ENCODE measurements at places on chromosomes 5 and 9.

DNA sequence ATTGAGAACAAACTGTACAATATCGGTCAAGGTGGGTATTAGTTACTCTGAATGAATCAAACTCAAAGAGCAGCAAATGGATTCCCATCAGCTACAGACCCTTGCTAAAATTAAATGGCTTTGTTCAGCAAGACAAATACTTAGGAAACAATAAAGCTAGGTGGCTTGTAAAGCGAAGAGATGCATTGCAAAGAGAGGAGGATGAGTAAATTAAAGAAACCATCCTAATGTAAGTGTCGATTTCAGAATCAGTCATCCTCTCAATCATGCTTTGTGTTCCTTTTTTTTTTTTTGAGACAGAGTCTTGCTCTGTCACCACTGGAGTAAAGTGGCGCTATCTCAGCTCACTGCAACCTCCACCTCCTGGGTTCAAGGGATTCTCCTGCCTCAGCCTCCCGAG lies 359.2 kb upstream of the ZNF462 start:
- DNase-seq, result no peak

DNA sequence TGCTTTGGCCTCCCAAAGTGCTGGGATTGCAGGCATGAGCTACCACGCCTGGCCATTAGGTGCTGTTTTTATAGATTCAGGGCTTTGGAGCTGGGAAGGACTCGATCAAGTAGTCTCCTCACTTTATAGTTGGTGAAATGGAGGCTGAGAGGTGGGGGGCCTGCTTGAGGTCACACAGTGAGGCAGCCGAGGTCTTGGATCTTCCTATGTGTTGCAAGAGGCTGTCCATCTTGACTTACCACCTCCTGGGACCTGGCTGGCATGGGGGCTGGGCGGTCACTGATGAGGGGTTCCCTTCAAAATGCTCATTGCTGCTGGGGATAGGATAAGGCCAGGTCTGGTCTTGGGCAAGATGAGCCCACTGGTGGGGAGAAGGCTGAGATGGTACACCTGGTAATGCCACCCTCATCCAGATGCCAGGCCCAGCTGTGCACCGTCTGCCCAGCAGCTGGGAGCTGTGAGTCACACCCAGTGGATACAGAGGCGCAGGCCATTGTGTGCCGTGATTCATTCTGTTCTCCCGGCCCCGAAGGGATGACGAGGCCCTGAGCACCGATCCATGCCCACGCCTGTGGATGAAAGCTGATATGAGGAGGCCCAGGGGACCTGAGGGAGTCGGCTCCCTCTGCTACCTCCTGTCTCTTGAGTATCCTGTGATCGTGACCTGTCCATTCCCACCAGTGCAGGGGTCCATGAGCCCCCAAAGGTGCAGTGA lies 10.5 kb upstream of the NDST1 start:
- DNase-seq, result peak; percentile 32

DNA sequence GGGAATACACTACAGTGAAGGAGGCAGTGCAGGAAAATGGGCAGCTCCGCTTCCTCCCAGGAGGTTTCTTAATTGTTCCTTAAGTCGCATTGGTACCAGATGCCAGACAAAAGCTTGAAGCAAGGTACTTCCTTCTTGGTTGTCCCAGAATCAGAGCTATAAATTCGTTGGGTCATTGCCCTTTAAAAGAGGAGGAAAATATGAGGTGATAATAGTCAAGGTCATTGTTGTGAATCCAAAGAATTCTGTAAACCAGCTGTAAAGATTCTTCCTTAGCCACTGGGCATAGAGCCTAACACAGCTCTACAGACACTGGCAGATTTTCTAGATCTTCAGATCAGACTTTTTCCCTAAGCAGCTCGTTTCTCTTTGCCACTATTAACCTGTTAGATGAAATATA lies 444.1 kb upstream of the TLE4 start:
- no peak for DNase-seq

DNA sequence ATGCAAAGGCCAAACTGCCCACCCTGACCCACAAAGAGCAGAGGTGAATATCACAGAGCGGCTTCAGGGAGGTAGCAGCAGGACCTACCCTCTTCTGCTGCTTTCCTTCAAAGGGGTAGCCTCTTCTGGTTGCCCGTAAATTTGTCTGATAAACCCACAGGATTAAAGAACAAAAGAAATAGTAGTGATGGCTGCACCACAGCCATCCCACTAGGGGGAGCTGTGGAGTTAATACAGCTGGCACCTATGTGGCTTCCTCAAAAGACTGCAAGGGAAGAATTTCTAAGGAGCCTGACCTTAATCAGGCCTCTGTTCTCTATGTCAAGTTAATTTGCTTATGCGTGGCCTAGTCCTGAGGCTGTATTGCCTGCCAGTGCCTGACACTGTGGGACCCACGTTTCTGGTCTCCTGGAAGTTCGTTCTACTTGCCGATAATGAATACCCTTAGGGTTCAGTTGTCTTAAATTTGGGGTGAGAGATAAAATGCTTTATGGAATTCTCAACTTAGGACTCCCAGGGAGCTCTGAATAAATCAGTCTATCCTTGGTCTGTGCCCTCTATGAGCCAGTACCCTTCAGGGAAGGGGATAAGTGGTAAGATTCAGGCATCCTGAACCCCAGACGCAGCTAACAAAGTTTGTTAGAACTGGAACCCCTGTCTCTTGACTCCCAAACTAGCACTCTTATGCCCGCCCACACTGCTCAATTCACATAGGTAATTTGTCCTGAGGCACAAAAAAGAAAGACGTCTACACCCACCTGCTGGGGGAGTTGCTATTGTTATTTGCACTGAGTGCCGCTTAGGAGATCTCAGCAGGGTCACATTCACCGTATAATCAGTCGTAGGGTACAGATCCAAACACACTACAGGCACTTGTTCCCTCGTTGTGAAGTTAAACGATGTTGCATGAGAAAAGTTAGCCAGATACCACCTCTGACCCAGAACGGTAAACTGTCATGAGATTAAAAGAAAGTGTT lies 77.1 kb downstream of the SUSD1 start:
- DNase-seq, result peak; percentile 43

DNA sequence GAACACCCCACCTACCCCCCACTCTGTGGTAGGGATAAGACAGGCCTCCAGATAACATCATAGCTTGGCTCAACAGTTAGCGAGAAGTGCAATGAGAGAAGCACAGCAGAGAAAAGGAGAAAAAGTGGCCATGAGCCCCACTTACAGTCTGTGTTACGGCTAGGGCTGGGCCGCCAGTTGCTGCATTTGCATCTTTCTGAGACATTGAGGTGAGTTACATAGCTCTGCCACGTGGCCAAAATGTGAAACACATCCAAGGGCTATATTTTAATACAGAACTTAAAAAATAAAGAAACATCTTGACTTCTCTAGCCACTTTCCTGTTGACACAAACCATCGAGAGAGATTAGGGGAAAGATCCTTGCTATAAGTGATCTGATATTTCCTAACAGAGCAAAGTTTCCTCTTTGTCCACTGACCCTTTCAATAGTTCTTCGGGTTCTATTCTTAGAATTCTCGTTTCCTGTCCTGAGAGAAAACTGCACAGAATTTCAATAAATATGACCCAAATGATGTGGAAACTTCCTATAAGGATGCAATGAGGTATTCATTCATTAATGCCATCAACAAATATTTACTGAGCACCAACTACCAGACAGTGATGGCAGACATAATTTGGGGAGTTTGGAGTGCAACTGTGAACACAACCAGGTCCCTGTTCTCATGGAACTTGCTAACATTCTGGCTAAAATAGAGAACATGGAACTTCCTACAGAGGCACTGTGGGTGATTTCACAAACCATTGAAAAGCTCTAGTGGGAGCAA lies 3.2 kb upstream of the TLE4 start:
- DNase-seq, result no peak

DNA sequence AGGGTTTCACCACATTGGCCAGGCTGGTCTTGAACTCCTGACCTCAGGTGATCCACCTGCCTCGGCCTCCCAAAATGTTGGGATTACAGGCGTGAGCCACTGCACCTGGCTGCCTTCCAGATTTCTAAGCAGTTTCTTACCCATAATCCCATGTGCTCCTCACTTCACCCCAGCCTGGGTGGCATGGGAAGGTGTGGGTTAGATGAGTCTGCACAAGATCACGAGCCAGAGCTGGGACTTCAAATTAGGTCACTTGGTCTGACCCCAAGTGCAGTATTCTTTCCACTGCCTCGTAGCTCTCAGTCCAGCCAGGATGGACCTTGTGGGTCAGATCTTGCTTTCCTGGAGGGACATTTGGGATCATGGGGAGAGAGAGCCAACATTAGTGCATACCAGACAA lies 37.5 kb upstream of the STRBP start:
- no peak for DNase-seq

DNA sequence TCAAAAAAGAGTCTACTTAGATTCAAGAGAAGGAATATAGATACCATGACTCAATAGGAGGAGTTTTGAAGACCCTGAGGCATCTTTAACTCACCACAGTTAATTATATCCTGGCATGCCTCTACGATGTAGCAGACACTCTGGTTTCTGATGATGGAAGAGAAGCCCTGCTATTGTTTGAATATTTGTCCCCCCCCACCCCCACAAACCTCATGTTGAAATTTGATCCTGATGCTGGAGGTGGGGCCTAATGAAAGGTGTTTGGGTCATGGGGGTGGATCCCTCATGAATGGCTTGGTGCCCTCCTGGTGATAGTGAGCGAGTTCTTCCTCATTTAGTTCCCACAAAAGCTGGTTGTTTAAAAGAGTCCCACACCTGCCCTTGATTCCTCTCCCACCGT lies 147.9 kb upstream of the TBCA start:
- DNase-seq, result no peak

GRCh38 chr9:78985084-78985738 lies 586.6 kb upstream of the TLE4 start:
- no peak for DNase-seq

DNA sequence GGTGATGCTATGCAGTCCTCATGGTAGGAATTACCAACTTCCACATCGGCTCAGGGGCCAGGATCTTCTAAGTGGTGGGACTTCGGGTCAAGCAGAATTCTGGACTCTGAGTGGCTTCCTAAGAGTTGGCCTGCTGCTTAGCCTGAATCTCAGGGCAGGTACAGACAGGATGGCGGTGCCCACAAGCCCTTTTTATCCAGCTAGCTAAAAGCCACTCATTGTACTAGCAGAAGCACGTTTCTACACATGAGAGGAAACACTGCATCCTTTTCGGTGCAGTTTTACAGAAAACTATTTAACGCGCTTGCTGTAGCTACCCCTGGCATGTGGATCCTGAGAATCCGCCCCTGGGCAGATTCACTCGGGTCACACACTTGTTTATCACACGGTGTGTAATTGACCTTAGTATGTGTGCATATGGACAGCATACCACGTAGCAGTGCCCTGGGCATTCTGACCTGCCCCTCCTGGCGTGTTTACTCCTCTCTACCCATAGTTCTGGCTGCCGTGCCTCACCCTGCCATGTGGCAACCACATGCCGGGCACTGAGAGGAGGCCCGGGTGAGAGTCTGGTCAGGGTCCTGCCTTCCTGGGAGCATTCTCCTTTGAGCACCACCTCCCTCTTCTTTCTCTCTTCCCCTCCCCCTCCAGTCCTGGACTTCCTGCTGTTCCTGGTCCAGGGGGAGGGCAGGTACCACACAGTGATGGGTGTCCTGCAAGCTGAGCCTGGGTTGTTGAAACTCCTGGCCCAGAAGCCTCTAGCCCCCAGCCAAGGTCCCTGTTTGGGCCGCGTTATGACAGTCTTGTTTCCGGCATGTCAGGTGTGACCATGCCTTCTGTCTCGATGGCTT lies 65.9 kb downstream of the DAB2IP start:
- DNase-seq, result no peak

GRCh38 chr5:13529300-13529699 lies 415.2 kb downstream of the DNAH5 start:
- no peak for DNase-seq

DNA sequence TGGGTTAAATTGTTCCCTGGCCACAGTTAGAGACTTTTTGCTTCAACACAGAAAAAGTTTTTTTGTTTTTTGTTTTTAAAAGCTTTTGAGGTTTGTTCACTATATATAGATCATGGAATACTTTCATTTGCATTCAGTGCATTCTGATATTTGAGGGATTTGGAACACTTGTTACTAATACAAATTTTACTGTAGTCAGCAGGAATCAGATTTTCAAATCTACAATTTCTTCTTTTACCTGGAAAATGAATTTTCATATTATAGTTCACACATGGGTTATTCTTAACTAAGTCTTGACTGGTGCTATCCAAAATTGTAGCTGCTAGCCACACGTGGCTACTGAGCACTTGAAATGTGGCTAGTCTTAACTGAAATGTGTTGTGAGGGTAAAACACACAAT lies 142.0 kb downstream of the RMI1 start:
- no peak for DNase-seq

DNA sequence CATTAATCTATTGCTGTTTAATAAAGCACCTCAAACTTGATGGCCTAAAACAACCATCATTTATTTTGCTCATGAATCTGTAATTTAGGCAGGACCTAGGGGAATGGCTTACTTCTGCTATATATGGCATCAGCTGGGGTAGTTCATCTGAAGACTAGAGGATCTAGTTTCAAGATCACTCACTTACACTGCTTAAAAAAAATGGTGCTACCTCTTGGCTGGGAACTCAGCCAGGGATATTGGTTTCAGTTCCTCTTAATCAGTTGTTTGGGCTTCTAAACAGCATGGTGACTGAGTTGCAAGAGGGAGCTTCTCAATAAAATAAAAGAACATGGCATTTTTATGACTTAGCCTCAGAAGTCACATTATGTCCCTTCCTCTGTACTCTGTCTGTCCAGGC lies 142.0 kb downstream of the FAM114A2 start:
- DNase-seq, result peak; percentile 72

GRCh38 chr5:169801324-169801777 lies 164.3 kb downstream of the DOCK2 start:
- no peak for DNase-seq

GRCh38 chr9:5425006-5425628 lies 12.6 kb downstream of the PLGRKT start:
- DNase-seq, result no peak

DNA sequence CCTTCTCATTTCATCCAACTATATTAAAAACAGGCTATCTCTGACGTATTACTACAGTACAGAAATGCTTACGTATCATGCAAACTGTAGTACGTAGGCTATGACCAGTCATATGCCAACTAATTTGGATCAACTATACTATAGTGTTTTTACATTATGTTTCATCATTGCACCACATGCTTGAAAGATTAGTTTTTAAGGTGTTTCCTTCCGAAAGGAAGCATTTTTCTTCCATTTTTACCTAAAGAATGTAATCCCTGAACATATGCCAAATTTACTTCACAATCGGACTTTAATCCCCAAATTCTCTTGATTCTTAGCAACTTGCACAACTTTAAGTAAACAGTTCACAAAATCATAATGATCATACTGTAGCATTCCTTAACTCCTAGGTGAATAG lies 153.9 kb downstream of the BNC2 start:
- DNase-seq, result no peak

DNA sequence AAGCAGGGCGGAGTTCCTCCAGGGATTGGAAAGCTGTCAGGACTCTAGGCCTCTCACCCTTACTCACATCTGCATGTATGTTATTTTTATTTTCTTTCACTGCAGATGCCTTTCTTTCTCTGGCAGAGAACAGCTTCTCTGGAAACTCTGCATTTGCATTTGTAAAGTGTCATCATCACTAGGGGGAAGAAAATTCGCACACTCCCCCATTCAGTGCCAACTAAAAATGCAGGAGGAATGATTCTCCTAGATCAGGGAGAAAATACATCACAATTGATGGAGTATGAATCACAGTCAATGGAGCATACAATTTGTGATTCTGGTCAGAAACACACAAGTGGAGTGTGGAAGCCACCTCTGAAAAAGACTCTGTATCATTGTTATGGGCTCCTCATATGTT lies 351.4 kb upstream of the FTMT start:
- no peak for DNase-seq

All from NCI-H2171 (cell line).